ENCODE measurements at places on chromosomes 2 and 18.

- peak; percentile 10 for DNase-seq
Measured at GRCh38 chr2:98822301-98823164, 91.6 kb upstream of the MGAT4A start.

GRCh38 chr2:215702116-215702902 lies 266.4 kb upstream of the FN1 start:
- DNase-seq = no peak

DNA sequence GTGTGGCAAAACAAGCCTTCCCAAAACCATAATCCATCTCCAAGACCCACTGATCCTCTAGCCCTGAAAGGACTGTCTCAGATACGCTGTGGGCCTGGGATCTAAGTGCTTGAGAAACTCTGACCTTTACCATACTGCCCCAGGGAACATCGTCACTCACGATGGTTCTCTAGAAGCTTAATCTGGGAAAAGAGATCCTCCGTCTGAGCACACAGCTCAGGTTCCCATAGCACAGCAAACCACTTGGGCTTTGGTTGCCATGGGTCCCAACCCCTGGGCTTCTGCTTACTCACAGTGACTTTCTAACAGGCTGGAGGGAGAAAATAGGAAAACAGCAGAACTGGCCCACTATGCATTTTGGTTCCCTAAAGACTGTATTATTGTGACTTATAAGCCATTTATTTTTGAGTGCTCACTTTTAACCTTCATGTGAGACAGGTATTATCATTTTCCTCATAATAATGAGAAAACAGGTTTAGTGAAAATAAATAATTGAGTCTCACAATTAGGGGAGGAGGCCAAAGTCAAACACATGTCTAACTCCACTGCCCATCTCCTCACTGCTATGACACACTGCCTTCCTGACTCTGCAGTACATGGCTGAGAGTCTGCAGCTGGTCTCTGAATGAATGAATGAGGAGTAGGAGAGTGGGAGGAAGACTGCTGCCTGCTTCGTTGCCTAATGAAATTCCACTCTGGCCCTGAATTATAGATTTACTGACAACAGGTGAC lies 46.7 kb downstream of the REEP1 start:
- no peak for DNase-seq

DNA sequence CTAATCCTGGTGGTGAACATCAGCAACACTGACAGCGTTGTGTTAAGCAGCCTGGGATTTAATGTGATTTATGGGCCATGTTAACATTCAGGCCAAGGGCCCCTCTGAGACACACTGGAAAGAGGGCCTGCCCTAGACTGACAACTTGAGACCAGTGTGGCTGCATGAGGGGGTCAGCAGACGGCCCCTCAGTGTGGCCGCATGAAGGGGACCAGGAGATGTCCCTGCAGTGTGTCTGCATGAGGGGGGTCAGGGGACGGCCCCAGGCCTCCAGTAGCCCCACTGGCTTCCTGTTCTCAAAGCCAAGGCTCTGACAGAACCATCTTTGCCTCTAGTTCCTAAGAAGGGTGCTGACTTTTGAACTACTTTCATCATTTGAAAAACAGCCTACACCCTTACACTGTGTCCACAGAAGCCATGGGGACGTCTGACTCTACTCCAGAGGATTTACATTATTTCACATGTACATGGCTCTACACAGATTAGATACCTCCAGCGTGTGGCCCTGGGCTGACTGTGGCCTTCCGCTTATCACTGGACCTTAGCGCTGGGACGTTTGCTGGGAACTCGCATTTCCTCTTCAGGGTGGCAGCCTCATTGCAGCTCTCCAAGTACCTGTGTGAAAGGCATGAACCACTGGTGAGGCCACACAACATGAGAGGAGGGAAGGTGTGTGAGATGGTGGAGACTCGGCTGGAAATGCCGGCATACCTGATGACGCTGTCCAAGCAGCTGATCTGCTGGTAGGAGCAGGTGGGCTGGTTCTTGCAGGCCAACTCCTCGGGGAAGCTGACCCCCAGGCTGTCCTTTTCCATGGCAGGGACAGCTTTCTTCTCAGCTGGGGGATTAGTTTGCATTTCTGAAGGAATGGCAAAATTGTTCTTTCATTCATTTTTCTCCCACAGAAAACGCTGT lies 18.2 kb upstream of the HES6 start:
- no peak for DNase-seq
